Hepatocyte (in vitro differentiated cells): ENCODE measurements at places on chromosomes 2 and 18. TPM values are rescaled to one million over a fixed set of nuclear protein-coding genes. Genes with fewer than 3 reads are reported as not detected.

GRCh38 chr2:112322919-112323318 lies 47.5 kb downstream of the ZC3H6 start:
- no peak overlapping the region for H3K27ac ChIP-seq
- DNase-seq, result no peak
- H3K27me3 ChIP-seq, result no peaks in the 10 kb centered on the region
- no peak overlapping the region for H3K4me3 ChIP-seq
- no peaks in the 10 kb centered on the region for H3K4me1 ChIP-seq

DNA sequence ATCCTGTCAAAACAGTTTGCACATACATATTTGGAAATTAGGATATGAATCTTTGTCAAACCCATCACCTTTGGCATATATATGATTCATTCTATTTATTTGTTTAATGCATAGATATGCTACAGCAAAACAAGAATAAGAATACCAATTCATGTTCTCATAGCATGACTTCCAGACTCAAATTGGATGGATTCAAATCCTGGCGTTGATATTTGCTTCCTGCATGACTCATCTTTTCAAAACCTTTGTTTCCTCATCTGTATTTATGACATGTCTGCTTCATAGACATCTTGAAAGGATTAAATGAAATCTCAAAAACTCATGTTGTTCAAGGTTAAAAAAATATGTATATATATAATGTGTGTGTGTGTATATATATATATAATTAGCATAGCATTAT lies 261.3 kb downstream of the MBD5 start:
- H3K36me3 ChIP-seq, result no peaks in the 10 kb centered on the region
- no peaks in the 10 kb centered on the region for H3K4me1 ChIP-seq
- H3K27ac ChIP-seq, result no peak overlapping the region
- no peaks in the 10 kb centered on the region for H3K27me3 ChIP-seq
- DNase-seq, result no peak

DNA sequence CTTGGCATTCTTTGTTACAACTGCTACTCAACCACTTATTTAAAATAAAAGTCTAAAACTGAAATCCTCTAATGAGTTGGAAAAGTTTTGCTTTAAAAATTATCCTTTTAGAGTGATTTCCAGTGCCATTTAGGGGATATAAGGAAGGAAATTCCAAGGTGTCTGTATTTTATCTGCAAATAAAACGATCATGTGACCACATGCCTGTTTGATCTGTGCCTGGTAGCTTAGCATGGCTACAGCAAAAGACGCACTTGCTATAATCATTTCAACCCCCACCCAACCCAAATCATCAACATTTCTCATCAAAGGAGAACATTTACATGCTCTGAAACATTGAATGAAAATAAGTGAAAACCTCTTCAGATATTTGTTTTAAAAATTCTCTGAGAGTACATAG lies 615.1 kb downstream of the IRS1 start:
- no peak overlapping the region for H3K4me3 ChIP-seq
- peaks cover 18% of the 10 kb centered on the region for H3K4me1 ChIP-seq
- no peak for DNase-seq
- no peak overlapping the region for H3K27ac ChIP-seq

Gene DCC
- 1.8 and 3.5 TPM in 2 replicates for total RNA-seq

Gene GALM
- total RNA-seq, result 49.2 and 59.4 TPM in 2 replicates

Gene LIMS3
- total RNA-seq, result 0.60 and 1.4 TPM in 2 replicates

Gene PSTPIP2
- 21.2 and 24.5 TPM in 2 replicates for total RNA-seq
